Activated T-helper 9 cell treated with anti-CD3 and anti-CD28 coated beads, Interleukin-2, amount 50 U/mL, for 16 hours (primary cell): ENCODE measurements at places on chromosomes 3 and 15.

GRCh38 chr3:117801912-117802239, 1092.3 kb downstream of the TUSC7 start:
- DNase-seq, result no peak

- no peak for DNase-seq
Measured at GRCh38 chr15:81113204-81113657, 20.8 kb upstream of the CFAP161 start.

- no peak for DNase-seq
Measured at GRCh38 chr15:96700555-96700954, 370.1 kb downstream of the NR2F2 start.

GRCh38 chr15:34214135-34214534, 4.2 kb upstream of the KATNBL1 start:
- no peak for DNase-seq

- no peak for DNase-seq
Measured at GRCh38 chr3:105398437-105398836, 31.7 kb downstream of the ALCAM start.

- DNase-seq, result no peak
Measured at GRCh38 chr15:66165856-66166255, 87.7 kb downstream of the MEGF11 start.

DNA sequence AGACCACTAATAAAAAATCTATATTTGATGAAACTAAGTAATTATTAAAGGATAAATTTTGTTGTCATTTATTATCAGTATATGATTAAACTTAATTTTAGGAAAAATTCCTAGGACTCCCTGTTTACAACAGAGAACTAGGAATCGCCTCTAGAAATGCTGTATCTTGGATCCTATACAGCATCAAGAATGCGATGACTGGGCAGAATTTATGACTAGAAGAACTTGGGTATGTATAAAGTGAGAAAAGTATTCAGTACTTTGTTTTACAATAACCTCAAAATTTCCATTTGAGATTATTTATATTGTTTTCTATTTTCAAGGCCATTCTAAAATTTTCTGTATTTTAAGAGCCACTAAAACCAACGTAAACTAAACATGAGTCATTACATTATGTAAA, 82.3 kb upstream of the AGTR1 start:
- no peak for DNase-seq

GRCh38 chr3:48402907-48403306, 27.0 kb downstream of the PLXNB1 start:
- no peak for DNase-seq

- no peak for DNase-seq
Measured at GRCh38 chr3:186532598-186533072, 11.5 kb downstream of the CRYGS start.

DNA sequence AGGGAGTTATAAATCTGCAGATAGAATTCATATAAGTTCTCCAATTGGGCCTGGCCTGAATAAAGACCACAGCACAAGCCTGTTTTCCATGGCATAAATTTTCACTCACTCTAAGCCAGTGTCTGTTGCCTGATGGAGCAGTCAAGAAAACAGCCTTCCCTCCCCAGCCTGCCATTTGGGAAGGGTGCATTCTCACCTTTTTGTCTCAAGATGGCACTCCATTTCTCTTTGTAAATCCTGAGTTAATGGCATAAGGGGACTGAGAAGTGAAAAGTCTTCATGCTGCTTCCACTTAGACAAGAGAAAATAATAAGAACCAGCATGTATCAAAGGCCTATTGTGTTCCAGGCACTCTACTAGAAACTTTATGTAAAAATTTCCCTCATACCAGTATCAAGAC, 115.6 kb upstream of the MANF start:
- DNase-seq, result no peak

DNA sequence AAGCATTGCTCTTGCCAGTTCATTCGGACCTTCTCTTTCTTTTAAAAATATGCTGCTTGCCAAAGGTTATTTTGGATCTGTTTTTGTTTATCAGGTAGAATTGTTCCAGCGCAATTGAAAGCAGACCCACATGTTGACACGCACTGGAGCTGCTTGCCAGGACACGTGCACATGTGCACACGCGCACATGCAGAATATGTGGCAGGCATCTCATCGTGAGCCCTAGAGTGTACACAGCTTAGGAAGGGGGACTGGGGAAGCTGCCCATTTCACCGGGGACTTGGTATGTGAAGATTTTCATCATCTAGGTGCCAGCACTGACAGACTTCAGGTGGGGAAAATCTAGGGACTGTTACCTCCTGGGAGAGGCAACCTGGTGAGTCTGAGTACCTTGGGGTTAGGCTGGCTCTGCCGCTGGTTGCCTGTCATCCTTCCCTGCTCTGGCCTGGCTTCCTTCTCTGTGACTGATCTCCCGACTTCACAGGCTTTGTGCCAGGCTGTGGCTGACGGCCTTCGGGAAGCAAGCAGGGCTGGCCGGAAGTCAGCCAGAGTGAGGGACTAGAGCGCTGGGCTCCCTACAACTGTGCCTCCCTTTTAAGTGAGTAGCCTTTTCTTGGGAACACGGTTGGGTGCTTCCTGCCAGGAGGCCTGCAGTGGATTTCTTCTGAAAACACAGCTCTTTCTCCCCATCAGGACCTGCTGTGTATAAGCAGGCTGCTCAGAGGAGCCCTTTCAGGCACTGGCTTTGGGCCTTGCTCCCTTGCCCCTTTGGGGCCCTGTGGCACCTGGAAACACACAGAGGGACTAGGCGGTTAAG, 129.3 kb downstream of the EEFSEC start:
- DNase-seq, result no peak

DNA sequence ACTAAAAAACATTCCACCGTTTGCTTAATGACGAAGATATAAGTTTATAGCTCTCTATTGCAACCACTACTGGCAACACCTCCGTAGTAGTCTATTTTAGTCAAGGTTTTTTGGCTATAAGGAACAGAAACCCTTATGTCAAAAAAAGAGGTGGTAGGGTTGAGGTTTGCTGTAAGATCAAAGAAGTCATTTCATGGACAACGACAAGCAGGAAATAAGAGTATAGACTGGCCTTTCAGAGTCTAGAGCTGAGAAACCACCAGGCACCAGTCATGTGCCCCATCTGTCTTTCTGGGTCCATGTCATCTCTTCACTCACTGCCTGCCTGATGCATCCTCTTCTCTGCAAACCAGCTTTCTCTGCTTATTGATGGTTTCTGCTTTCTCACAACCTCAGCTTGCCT, 42.7 kb downstream of the THBS1 start:
- no peak for DNase-seq

- no peak for DNase-seq
Measured at GRCh38 chr3:46877406-46878125, at the start of gene PTH1R. Gene PTH1R, plus strand, starts transcription at chr3:46877721. Its CDS starts 5,839 bp downstream, at chr3:46883560.

DNA sequence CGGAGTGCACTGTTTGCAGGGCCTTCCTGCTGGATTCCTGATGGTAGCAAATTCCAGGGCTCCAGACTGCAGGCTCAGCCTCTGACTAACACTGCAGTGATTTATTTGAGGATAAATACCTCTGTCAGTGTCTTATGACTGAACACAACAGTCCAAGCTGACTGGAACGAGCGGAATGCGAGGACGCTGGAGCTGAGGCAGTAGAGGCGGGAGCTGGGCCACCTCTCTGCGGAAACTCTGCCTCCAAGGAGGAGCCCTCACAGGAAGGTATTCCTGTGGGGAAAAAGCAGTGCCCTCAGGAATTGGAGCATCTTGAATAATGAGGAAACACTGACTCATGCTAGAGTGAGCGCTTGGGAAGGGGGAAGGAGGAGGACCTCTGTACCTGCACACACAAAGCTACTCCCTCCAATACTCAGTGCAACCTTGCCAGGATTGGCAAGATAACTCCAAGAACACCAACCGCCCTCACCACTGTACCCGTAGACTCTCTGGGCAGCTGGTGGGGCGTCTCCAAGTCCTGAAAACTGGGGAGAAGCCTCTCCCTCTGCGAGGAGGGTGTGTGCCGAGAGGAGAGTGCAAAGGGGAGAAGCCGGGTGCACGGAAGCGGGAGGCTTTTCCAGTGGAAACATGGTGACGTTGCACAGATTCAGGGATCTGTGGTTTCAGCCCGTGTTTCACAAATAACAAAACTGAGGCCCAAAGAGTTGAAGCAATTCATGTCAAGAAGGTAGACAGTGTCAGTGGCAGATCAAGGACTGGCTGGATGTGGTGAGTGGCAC, 43.0 kb downstream of the VGLL4 start:
- no peak for DNase-seq

DNA sequence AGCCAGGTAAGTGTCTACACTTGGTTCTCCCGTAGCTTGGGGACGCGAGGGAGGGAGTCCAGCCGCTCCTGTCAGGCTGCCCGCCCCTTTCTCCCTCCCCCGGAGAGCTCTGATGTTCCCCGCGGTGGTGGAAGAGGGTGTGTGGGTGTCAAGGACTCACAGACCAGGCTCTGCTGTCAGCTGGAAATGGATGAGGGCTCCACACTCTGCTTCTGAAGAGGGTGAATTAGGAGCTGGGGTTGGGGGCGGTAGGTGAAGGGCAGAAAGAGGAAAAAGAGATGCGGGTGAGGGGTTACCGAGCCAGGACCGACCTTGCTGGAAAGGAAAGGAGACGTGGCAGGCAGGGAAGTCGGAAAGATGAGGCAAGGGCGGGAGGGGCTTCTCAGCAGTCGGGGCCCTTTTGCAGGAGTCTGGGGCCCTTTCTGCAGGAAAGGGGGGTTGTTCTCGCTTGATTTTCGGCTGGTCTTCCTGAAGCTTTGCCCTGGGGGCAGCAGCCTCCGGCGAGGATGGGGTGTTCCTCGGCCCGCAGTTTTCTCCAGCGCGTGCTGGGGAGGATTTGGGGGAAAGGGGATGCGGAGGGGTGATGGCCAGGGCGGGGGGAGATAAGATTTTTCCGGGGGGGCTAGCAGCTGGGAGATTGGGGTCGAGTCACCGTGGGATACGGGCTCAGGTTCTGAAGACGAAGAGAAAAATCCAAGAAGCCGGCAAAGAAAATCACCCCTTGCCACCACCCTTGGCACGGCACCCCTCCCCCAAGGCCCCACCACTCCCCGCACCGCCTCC, 602 bp upstream of the BAHD1 start:
- peak; percentile 19 for DNase-seq

- DNase-seq, result no peak
Measured at GRCh38 chr3:71104121-71104541, 479.4 kb downstream of the FOXP1 start.

DNA sequence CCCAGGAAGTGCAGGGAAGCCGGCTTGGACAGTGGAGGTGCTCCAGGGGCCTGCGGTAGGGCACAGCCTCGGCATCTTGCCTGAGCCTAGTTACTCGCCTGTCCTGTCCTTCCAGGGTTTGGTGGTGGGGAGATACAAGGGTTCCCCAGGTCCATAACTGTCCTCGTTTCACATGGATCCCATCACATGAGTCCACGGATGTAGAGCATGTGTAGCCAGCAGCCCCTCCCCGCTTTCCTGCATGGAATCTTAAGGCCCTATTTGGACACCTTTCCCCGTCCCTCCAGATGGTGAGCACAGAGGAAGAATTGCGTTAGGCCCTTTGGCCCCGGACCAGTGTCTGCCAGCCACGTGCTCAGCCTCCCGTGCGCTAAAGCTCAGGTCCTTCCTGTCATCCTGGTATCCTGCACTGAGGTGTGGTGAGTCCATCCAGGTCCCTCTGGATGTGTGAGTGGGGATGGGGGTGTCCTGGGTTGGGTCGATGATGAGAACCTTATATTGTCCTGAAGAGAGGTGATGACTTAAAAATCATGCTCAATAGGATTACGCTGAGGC, 230.4 kb downstream of the SNRPN start:
- no peak for DNase-seq

DNA sequence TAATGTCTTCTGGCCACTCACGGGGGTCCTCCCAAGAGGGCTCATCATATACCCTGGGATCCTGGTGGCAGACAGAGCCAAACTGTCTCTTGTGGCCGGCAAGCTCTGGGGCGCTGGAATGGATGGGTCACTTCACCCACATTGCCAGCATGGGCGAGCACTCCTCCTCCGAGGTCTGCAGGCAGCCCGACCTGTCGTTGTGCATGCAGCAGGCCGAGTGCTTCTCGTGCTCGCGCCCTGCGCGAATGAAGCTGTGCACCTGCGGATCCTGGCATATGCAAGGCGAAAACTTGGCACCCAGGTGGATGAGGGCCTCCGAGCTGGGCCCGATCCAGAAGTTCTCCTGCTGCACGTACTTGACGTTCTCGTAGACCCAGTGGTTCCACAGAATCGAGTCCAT, 33.6 kb upstream of the GRIP2 start:
- no peak for DNase-seq

- no peak for DNase-seq
Measured at GRCh38 chr3:17155951-17156350, 271.2 kb downstream of the PLCL2 start.

DNA sequence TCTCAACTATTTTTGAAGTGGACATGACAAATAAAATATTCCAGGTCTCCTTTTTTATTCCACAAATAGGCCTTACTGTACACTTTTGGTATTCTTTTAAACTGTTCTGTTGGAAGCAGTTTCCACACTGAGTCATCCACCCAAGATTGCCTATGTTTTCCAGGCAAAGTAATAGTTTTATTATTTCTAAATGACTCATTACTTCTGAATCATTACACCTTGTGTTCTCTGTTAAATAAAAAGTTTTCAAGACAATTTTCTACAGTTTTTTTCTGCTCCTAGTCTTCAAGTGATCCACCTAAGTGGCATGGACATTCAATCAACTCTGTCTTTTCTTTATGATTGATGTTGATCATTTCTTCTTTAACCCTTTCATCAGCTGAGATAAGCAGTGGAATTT, 26.5 kb downstream of the PPP2R3A start:
- no peak for DNase-seq

DNA sequence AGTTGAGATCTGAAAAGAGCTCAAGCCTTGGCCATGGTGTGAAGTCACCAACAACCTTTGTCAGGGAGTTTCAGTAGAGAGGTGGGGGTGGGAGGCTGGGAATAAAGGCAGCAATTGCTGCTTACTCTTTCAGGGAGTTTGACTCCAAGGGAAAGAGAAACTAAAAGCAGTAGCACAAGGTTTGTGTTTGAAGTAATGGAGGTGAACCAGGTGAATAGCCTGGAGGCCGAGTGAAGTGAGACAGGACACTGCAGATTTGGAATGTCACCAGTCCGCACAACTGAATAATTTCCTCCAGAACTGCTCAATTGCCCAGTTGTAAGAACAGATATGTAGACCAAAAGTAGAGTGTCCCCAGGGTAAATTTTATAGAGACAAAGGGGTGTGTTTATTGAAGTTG, 44.1 kb downstream of the CD86 start:
- DNase-seq, result no peak

DNA sequence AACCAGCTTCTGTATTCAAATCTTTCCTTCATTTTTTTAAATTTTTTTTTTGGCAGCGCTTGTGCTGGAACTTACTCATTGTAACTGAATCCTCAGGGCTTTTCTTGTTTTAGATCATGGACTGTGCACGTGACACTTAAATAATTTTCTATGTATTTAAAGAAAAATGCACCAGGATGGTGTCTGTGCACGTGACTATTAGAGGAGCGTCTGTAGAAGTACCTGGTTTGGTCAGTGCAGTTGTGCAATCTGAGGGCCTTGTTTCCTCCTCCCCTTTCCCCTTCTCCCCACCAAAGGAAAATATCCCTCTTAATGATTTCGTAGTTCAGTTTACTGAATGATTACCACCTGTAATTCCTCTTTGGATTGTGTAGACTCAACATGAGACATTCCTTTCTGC, 31.3 kb downstream of the EDEM1 start:
- no peak for DNase-seq

- DNase-seq, result no peak
Measured at GRCh38 chr3:119829420-119829819, 47.5 kb downstream of the NR1I2 start.
